ENCODE measurements at places on chromosomes 3 and 15.

DNA sequence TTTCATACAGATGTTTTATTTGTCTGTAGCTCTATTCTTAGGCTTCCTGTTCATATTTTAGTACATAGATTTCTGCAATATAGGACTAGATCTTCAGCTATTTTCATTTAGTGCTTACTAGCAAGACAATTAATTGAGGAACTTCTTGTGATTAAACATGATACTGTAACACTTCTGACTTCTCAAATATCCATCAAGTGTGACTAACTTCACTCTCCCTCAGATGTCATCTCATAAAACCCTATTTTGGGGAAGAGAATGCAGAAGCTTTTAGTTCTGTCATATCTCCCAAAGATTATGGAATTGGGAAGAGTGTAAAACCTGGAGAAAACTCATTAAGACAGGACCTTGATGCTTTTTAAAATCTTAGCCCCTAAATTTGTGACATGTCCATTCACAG, 28.6 kb upstream of the GOLIM4 start:
- no peaks in the 10 kb centered on the region for H3K4me1 ChIP-seq
- H3K4me3 ChIP-seq, result no peak overlapping the region
- H3K27me3 ChIP-seq, result no peaks in the 10 kb centered on the region

DNA sequence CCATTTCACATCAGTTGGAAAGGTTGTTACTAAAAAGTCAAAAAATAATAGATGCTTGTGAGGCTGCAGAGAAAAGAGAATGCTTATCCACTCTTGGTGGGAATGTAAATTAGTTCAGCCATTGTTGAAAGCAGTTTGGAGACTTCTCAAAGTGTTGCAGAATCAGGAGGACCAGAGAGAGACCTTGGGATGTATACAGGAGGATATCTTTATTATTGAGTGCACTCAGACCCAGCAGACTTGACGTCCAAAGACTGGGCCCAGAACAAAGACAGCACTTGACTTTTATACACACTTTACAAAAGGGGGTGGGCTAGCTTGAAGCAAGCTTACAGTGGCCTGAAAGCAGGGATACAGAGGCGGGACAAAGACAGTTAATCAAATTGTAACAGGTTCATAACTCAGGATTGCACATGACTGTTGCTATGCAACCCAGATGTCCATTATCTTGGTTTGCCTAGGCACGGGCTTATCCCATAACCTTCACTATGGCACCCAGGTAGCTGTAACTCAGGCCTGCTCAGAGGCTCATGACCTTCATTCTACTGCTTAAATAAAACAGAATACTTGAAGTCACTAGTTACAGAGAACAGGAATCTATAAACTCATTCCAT, 127.7 kb downstream of the SPATA16 start:
- no peaks in the 10 kb centered on the region for H3K36me3 ChIP-seq
- H3K4me3 ChIP-seq, result no peak overlapping the region
- no peaks in the 10 kb centered on the region for H3K4me1 ChIP-seq
- no peak for DNase-seq

GRCh38 chr3:50347187-50347813, 1.8 kb upstream of the ZMYND10 start:
- no peak overlapping the region for H3K27ac ChIP-seq
- H3K27me3 ChIP-seq, result no peaks in the 10 kb centered on the region
- peak; percentile 66 for DNase-seq
- no peak overlapping the region for H3K4me3 ChIP-seq
- H3K4me1 ChIP-seq, result peaks cover 57% of the 10 kb centered on the region
- peaks cover 22% of the 10 kb centered on the region for H3K36me3 ChIP-seq

- no peaks in the 10 kb centered on the region for H3K4me1 ChIP-seq
- no peak for DNase-seq
- H3K27ac ChIP-seq, result no peak overlapping the region
- H3K27me3 ChIP-seq, result peaks cover 2% of the 10 kb centered on the region
- H3K36me3 ChIP-seq, result no peaks in the 10 kb centered on the region
Observed at GRCh38 chr3:11915621-11916424, 69.1 kb upstream of the TAMM41 start.

DNA sequence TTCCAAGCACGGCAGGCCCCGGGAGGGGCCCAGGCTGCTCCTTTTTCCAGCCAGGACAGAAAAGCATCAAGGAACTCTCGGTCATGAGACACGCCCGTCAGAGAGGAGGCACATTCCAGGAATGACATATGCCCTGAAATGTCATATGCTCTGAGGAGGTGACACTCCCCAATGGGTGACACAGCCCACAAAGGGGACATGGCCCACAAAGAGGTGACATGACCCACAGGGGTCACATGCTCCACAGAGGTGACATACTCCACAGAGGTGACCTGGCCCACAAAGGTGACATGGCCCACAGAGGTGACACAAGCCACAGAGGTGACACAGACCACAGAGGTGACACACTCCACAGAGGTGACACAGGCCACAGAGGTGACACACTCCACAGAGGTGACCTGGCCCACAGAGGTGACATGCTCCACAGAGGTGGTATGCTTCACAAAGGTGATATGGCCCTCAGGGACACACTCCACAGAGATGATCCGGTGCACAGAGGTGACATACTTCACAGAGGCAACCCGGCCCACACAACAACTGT, 79.2 kb downstream of the ABHD5 start:
- H3K4me1 ChIP-seq, result peaks cover 9% of the 10 kb centered on the region
- no peak overlapping the region for H3K4me3 ChIP-seq
- no peak overlapping the region for H3K27ac ChIP-seq
- peaks cover 19% of the 10 kb centered on the region for H3K27me3 ChIP-seq
- no peak for DNase-seq

GRCh38 chr3:94967196-94967595, 904.3 kb downstream of the NSUN3 start:
- DNase-seq, result no peak
- H3K27ac ChIP-seq, result no peak overlapping the region
- H3K4me3 ChIP-seq, result no peak overlapping the region
- H3K27me3 ChIP-seq, result no peaks in the 10 kb centered on the region
- no peaks in the 10 kb centered on the region for H3K4me1 ChIP-seq
- no peaks in the 10 kb centered on the region for H3K36me3 ChIP-seq

DNA sequence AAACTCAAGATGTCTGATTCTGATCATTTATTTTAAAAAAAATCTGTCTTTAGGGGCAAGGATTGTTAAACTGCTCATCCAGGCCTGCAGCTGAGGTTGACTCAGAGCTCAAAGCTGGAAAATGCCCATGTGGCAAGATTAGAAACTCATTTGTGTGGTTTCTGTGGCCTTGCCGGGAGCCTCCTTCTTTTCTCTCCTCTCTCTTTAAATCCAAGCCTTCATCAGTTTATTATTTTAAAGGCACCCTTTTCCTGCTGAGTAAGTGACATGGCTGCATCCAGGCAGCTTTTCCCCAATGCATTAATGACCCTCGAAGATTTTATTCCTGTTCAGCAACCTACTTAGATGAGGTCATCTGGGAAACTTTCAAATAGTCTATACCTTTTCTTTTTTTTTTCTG, 221.3 kb upstream of the CDIN1 start:
- H3K27me3 ChIP-seq, result no peaks in the 10 kb centered on the region
- H3K27ac ChIP-seq, result no peak overlapping the region
- H3K4me1 ChIP-seq, result no peaks in the 10 kb centered on the region
- H3K36me3 ChIP-seq, result no peaks in the 10 kb centered on the region
- H3K4me3 ChIP-seq, result no peak overlapping the region
- DNase-seq, result no peak

GRCh38 chr3:10259798-10260197, 11.5 kb downstream of the TATDN2 start:
- no peak for DNase-seq
- no peak overlapping the region for H3K4me3 ChIP-seq
- no peak overlapping the region for H3K27ac ChIP-seq
- no peaks in the 10 kb centered on the region for H3K27me3 ChIP-seq
- peaks cover 61% of the 10 kb centered on the region for H3K36me3 ChIP-seq
- peaks cover 68% of the 10 kb centered on the region for H3K4me1 ChIP-seq

GRCh38 chr3:129238945-129239705, 10.3 kb upstream of the COPG1 start:
- H3K27ac ChIP-seq, result peak overlapping the region; percentile 90
- H3K36me3 ChIP-seq, result peaks cover 3% of the 10 kb centered on the region
- DNase-seq, result peak; percentile 58

DNA sequence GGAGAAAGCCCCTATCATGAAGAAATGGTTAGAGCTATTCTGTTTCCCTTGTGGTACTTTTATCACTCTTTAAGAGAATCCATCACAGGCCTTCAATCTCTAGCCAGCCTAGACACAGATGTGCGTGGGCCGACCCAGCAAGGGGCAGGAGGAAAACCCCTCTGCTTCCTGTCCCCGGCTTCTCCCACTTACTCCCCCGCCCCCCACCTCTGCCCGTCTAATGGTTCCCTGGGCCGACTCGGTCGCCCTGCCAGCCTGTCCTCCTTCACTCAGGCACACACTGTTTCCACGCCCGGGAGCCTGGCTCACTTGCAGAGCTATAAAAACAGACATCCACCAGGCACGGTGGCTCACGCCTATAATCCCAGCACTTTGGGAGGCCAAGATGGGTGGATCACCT, 58.3 kb upstream of the TFRC start:
- DNase-seq, result no peak
- H3K4me1 ChIP-seq, result peaks cover 29% of the 10 kb centered on the region
- H3K27me3 ChIP-seq, result peaks cover 3% of the 10 kb centered on the region
- no peak overlapping the region for H3K4me3 ChIP-seq
- no peak overlapping the region for H3K27ac ChIP-seq
